ENCODE measurements at places on chromosomes 7 and 10.

- peak; percentile 7 for DNase-seq
These were observed 5.7 kb downstream of the KIAA1549 start for GRCh38 chr7:138975343-138976104.

- no peak for DNase-seq
These were observed 204.0 kb upstream of the GNAI1 start for GRCh38 chr7:79930604-79931003.

GRCh38 chr10:122639801-122640200 lies 59.8 kb downstream of the C10orf120 start:
- no peak for DNase-seq

- DNase-seq: no peak
These were observed 554.8 kb downstream of the SORCS1 start for GRCh38 chr10:106609470-106610266.

GRCh38 chr7:94123136-94123535 lies 119.0 kb upstream of the BET1 start:
- DNase-seq: peak; percentile 84

DNA sequence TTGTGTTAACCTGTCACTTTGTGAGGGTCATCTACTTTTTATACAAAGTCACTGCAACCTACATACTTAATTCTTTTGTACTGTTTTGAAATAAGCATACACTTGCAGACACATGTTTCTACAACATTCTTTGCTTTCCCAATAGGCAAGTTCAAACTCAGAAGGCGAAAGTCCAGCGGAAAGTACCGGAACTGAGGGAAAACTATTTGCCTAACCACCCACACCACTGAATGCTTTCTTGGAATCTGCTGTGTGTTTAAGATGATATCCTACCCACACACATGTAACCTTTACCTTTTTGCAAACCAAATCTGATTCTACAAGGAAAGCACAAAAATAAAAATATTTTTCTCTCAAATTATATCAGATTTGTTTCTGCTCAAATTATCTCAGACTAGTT lies 139.4 kb upstream of the AGR3 start:
- no peak for DNase-seq

- no peak for DNase-seq
These were observed 105.7 kb downstream of the PHTF2 start for GRCh38 chr7:77904252-77904651.

DNA sequence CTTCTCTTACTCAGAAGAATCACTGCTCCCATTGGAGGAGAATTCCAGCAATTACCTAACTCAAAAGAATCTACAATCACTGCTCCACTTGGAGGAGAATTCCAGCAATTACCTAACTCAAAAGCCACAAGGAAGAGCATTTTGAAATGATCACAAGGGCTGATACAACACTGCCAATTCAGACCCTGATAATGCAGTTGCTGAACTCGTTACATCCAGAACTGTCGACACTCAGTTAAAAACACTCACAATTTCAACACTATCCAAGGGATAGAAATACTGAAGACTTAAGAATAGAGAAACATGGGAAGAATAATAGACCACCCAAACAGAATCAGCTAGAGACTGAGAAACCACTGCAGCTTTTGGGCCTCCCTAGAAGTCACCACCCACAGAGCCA lies 27.8 kb downstream of the AFAP1L2 start:
- no peak for DNase-seq

- DNase-seq: no peak
These were observed 757.9 kb downstream of the GRID1 start for GRCh38 chr10:85608706-85609105.

GRCh38 chr10:127585519-127586023 lies 36.5 kb downstream of the NPS start:
- DNase-seq: no peak

GRCh38 chr10:119817991-119818888 lies 54.4 kb downstream of the MCMBP start:
- DNase-seq: no peak

DNA sequence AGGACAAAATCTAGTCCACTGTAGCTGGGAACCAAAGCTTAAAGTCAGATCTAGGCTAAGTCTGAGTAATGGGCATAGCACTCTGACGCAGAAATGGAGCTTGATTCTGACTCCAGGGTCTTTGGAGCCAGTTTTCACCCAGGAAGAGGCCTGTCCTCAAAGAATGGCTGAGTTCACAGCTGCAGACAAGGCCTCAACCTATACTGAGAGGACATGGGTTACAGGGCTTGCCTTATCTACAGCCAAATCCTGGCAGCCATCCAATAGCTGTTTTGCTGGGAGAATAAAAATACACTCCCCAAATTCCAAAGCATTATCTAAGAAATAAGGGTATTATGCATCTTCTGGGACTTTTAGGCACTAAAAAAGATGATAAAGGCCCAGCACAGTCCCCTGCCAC lies 154.8 kb downstream of the RAPGEF5 start:
- DNase-seq: no peak

DNA sequence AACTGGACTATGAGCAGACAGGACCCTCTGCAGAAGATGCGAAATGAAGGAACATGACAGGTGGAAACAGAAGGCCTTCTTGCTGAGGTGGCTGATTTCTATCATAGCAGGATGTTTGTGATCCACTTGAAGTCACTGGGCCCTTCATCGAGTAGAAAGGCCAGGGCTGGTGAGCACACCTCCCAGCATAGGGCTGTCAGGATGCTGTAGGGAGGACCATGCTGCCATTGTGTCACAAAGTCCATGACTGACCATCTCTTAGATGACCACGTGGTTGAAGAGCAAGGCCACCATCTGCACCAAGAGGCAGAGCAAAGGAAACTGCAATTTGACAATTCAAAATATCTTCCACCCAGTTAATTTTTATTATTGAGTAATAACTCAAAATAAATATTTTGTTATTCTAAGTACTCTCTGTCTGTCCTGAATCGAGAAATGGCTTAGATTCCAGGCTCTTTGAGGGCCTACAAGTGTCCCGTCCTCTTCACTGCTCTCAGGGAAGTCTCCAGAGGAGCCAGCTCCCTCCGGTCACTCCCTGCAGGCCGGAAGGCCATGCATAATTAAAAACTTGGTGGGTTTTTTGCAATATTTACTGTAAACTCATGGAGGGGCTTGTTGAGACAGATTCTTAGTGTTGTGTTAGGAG lies 249.3 kb upstream of the ZMIZ1 start:
- DNase-seq: no peak

DNA sequence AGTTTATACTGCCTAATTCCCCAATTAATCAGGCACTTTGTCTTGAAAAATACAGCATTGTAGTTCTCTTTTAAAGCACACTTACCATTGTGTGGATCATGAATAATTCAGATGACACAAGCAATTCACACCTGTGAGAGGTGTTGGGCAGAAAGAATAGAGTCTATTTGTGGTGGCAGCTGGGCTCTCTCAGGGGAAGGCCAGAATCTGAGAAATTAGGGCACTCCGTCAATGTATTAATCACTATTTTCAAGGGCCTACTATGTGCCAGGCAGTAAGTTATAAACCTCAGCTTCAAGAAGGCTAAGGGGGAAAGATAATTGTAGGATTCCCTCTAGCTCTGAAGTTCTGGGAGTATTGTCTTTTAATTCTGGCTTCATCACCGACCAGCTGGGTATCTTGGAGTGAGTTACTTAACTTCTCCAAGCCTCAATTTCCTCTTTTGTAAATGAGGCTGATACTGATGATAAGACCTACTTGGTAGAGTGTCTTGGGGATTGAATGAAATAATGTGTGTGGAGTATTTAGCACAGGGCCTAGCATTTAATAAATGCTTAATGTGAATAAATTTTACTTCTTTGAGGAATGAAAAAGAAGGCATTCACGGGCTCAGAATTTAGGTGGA lies 2.5 kb downstream of the CHN2 start:
- peak; percentile 62 for DNase-seq

DNA sequence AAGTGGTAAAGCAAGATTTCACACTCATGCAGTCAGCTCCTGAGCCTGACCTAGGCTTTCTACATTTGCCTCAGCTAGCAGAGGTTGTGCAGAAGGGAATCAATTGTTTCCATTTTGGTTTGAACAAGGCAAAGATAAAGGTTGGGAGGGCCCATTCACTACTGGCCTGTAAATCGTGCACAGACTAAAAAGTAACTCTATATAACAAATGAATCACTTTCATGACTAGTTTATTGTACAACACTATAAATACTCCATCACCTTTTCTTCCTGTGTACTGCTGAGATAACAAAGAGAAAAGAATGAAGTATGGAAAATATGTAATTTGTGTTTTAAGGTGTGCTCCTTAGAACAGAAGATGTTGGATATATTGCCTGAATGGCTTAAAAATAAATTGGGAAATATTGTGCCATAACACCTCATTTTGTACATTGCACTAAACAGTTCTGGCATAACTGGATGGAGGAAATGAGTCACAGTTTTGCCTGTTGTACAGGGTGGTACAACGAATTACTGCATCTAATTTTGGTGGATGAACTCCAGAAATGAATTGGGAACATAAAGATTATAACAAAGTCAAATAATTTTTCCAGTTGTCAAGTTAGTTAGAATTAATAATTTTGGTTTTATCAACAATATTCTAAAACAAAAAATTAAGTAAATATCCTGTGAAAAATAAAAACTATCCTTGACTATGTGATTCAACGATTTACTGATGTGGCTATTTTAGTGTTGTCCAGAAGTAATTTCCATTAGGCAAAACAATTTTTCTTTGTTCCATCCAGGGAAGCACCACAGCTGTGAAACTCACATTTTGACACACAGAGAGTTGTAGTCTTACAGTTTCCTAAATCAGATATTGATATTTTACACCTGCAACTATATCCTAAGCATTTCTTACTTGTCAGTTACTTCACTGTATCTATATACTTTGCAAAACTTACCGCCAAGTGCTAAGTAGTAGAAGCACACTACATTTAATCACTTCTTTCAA lies 18.0 kb downstream of the SEMA3C start:
- no peak for DNase-seq

- DNase-seq: no peak
These were observed 86.9 kb downstream of the MPP7 start for GRCh38 chr10:28215930-28216329.

- DNase-seq: peak; percentile 59
These were observed 171.5 kb upstream of the SP4 start for GRCh38 chr7:21256310-21256877.

- DNase-seq: peak; percentile 8
These were observed 69.3 kb downstream of the AP3M1 start for GRCh38 chr10:74081192-74081803.

GRCh38 chr10:72335394-72336258 lies 19.1 kb downstream of the DNAJB12 start:
- DNase-seq: no peak

DNA sequence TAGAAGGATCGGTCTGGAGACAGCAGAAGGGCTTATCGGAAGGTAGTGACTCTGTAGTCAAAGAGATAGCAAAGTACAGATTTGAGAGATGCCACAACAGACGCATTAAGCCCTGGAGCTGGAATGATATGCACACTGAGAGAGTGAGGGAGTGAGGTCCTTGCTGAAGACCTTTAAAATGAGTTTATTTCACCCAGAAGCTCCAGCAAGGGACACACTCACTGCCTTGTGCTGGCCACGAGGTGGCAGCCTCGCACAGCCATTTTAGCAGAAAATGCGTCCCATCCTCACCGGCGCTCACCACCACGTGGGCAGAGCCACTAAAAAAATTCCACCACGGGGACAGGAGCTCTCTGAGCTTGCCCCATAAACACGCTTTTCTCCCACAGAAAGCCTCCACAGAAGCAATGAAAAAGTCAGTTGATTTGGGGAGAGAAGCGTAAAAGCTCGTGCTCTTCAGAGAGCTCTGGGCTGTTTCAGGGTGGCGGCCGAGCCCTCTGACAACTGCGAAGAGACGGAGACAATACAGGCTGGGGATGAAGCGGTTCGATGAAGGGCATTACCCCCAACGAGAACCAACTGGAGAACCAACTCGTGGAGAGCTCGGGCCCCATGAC lies 163.0 kb upstream of the KLF14 start:
- DNase-seq: no peak

- no peak for DNase-seq
These were observed 11.7 kb downstream of the PRKRIP1 start for GRCh38 chr7:102407910-102408309.

DNA sequence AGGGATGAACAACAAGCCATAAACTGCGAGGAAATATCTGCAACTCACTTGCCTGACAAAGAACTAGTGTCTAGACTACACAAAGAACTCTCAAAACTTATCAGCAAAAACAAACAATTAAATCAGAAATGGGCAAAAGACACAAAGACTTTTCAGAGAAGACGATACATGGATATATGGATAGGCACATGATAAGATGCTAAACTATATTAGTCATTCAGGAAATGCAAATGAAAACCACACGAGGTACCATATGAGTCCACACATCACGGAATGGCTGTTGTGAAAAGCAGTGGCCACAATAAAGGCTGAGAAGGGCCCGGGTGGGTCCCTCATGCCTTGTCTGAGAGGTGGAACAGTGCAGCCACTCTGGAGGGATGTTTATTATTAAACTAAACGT lies 267.8 kb downstream of the WDR37 start:
- no peak for DNase-seq

GRCh38 chr7:151987748-151988529 lies 31.7 kb downstream of the GALNTL5 start:
- no peak for DNase-seq

DNA sequence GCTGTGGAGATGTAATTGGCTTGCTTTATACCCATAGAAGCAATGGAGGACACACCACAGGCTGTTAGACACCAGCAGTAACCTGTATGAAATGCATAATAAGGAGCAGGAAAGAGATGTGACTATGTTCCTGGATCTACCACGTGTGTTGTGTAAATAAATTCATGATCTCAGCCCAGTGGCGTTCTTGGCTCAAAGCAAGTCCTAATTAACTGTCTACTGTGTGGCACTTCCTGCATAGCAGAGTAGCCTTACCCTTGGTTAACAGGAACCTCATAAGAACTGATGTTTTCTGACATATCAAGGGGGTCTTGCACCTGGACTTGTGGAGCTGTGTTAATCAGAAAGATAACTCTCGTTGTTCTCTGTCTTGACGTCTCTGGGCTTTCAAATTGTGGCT lies 25.7 kb upstream of the FAM180A start:
- DNase-seq: peak; percentile 81

DNA sequence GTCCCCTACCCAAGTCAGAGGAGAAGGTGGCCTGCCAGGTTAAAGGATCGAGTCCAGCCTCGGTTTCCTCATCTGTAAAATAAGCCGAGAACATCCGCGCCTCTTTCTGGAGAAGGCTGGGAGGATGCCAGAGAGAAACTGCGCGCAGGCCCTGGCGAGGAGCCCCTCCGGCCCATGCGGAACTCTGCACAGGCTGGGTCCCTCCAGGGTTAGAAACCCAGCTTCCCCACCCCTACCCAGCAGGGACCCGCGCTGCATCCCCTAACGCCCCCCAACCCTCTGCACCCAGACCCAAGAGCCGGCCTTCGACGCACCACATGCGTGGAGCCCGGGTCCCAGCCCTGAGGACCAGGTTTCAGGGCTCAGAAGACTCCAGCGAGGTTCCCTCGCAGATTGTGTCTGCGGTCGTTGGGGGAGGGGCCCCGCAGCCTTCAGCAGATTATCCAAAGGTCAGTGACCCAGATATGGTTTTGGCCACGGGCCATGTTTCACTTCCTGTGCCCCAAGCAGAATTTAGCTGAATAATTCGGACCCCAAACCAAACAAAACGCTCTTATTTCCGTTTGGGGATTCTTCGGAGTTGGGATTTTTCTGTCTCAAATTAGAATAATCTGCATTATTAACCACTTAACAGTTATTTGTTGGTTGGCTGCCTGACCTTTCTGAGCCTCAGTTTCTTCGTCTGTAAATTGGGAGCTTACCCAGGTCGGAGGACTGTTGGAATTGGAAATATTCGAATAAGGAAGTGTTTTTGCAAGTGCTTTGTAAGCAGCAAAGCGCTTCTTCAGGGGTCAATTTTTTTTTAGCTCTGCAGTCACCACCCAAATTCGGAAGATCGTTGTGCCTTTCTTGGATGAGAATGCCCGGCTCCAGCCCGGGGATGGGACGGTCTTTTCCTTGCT lies 167.7 kb downstream of the UBE2H start:
- DNase-seq: no peak

Data from NCI-H774 (cell line).